Ovary (tissue), 10 donors: ENCODE measurements at places on chromosomes 4 and X. TPM values are rescaled to one million over a fixed set of nuclear protein-coding genes. Genes with fewer than 3 reads are reported as not detected.

GRCh38 chr4:75886104-75886503 is 16.1 kb downstream of the PPEF2 start:
- no peaks in the 10 kb centered on the region for H3K4me1 ChIP-seq
- H3K27me3 ChIP-seq: no peaks in the 10 kb centered on the region
- H3K36me3 ChIP-seq: no peaks in the 10 kb centered on the region
- H3K4me3 ChIP-seq: no peak overlapping the region

DNA sequence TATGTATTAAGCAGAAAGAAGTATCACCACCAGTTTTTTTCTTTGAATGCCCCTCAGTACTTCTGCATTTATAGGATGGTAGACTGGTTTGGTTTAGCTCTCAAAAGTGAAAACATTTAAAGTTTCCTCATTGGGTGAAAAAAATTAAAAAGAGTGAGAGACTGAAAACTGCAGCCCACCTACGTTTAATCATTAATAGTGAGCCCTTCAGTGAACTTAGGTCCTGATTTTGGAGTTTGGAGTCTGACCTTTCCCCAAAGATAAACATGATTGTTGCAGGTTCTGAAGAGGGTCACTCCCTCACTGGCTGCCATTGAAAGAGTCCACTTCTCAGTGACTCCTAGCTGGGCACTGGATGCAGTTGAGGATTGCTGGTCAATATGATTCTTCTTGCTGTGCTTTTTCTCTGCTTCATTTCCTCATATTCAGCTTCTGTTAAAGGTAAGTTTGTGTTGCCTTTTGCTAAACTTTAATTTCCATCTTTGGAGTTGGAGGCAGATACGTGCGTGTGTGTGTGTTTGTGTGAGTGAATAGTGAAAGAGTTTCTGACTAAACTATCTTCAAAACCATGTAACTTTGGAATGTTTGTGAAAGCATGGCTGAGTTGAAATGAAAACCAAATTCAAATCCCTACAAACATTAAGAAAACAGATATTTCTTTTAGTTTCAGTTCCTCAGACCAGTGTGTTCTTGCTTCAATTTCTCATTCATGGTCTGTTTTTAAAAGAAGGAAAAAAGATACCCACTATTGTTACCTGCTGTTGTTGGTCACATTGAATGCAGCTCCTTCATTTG is at the start of gene MTTP:
TSS of gene MTTP (plus strand) at position 295 of the 795 bp plus-strand sequence. CDS start at position 381, 86 bp downstream.
- H3K4me3 ChIP-seq: no peak within 1 kb of the TSS
- peaks cover 1% of the 10 kb centered on the region for H3K4me1 ChIP-seq
- peak within 1 kb of the TSS; percentile 15 for H3K27ac ChIP-seq
- no peaks in the 10 kb centered on the region for H3K27me3 ChIP-seq
- no peak for DNase-seq
- no peaks in the 10 kb centered on the region for H3K36me3 ChIP-seq

GRCh38 chr4:3328814-3329663 is 36.2 kb downstream of the RGS12 start:
- H3K27ac ChIP-seq: no peak overlapping the region
- no peaks in the 10 kb centered on the region for H3K27me3 ChIP-seq
- H3K36me3 ChIP-seq: no peaks in the 10 kb centered on the region
- no peak overlapping the region for H3K4me3 ChIP-seq
- H3K4me1 ChIP-seq: no peaks in the 10 kb centered on the region

ACE2 gene
- 2.3 TPM for total RNA-seq

DNA sequence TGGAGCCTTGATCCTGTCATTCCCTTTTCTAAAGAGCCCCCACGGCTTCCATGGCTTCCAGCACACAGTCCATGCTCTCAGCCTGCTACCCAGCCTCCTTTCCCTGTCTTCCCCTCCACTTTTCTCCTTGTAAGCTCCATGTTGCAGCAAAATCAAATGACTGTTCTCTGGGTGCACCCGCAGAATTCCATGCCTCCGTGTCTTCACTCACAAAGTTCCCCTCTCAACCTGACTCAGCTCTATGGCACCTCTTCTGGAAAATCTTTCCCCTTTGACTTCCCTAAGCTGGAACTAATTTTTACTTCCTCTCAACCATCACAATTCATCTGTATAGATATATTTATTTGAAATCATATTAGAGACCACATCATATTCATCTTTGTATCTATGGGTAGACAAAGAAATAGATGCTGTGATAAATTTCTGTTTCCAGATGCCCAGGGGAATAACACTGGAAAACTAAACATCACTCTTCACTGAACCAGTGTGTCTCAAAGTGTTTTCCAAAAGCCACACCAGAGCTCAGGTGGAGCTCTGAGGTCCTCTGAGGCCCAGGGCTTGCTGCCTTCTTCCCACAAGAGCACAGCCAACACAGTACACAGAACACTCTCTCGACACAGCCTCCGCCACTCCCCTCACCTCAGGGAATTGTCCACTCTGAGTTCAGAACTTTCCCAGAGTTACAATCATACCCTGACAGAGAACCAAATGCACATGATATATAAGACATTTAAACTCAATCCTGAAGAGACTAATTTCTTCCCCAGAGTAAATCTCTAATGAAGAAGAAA is 3.3 kb downstream of the SETD7 start:
- peaks cover 19% of the 10 kb centered on the region for H3K4me1 ChIP-seq
- DNase-seq: no peak
- no peaks in the 10 kb centered on the region for H3K36me3 ChIP-seq
- H3K4me3 ChIP-seq: no peak overlapping the region

GPR119 gene
- not detected for total RNA-seq

SLC6A14 gene
- total RNA-seq: not detected

GRCh38 chrX:129743821-129744220 is 5.0 kb downstream of the XPNPEP2 start:
- no peaks in the 10 kb centered on the region for H3K36me3 ChIP-seq
- no peak for DNase-seq
- H3K27ac ChIP-seq: no peak overlapping the region
- H3K27me3 ChIP-seq: no peaks in the 10 kb centered on the region

DNA sequence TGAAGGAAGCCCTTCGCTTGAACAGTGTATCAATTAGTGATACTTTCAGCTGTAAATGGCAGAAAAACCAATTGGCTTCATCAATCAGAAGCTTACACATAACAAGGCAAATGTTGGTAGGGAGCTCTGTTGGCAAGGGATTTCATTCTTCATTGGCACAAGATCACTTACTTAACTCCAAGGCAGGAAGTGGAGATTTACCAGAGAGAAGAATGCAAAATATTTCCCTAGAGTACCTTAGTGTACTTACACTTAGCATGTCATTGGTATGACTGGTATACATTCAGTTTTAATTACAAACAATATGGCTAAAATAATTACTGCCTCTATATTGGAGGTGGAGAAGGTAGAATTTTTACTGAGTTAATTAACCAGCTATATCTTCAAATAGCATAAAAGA is 545.0 kb downstream of the GABRG1 start:
- no peak overlapping the region for H3K4me3 ChIP-seq
- no peak for DNase-seq
- no peak overlapping the region for H3K27ac ChIP-seq
- no peaks in the 10 kb centered on the region for H3K4me1 ChIP-seq
- no peaks in the 10 kb centered on the region for H3K36me3 ChIP-seq

SLITRK4 gene
- total RNA-seq: 1.1 TPM
